Activated CD8-positive, alpha-beta T cell treated with anti-CD3 and anti-CD28 coated beads for 36 hours (primary cell): ENCODE measurements at places on chromosomes 3 and 15.

DNA sequence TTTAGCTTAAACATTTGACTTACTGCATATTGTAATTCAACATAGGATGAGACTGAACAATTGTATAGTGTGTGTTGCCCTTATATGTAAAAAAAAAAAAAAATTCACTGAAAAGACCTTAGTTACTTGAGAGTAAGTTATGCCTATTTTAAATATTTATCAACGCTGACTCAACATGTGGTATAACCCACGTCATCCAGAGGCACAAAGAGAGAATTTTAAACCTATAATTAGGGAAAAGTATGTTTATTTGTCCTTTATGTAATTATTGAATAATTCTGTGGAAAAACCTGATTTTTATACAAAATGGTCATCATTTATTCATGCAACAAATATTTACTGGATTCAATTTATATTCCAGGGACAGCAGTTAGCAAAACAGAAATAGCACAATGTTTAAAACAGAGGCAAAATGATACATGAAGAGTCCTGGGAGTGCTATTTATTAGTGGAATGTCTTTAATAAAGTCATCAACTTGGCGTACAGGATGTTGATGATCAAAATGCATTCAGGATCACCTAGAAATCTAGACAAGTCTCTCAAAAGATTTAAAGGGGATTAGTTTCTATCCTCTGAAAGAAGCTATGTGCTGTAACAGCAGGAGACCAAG is 223.7 kb downstream of the PCCB start:
- DNase-seq, result no peak

GRCh38 chr15:81221449-81221848 is 24.8 kb downstream of the IL16 start:
- no peak for DNase-seq

GRCh38 chr3:45677033-45677446 is 12.2 kb upstream of the SACM1L start:
- DNase-seq, result peak; percentile 72

GRCh38 chr15:98421419-98422129 is 226.8 kb upstream of the IGF1R start:
- DNase-seq, result peak; percentile 68

GRCh38 chr3:191894406-191894805 is 433.4 kb downstream of the PYDC2 start:
- DNase-seq, result no peak

GRCh38 chr3:151631946-151632345 is 101.8 kb upstream of the AADACL2 start:
- DNase-seq, result no peak

DNA sequence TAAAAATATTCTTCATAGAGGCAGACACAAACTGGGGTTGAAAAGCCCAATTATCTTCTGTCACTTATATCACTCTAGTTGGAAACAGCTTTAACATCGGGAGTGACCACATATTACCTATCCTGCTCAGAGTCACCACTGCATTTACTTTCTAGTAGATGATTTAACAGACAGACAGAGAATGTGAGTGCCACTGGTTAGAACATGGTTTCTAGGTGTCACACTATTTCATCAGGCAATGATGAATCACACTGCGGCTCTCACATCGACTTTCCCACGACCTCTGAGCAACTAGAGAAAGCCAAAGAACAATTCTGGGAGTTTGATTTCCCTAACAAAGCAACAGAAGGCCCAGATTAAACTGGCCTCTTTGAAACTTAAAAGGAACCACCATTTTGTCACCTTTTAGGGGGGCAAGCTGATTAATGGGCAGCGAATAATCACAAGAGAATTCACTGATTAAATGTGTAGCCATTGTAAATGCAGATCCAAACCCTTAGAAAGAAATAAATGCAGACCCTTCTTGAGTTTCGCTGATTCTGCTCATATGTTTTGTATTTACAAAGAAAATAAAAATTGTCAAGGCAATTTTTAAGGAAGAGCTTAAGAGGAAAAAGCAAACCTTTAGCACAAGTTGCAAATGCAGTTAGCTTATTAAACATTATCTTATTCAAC is 112.6 kb upstream of the KBTBD8 start:
- DNase-seq, result no peak

GRCh38 chr3:61821823-61822251 is 260.5 kb downstream of the PTPRG start:
- no peak for DNase-seq

GRCh38 chr3:45939341-45939771 is 3.9 kb upstream of the CXCR6 start:
- DNase-seq, result peak; percentile 51

DNA sequence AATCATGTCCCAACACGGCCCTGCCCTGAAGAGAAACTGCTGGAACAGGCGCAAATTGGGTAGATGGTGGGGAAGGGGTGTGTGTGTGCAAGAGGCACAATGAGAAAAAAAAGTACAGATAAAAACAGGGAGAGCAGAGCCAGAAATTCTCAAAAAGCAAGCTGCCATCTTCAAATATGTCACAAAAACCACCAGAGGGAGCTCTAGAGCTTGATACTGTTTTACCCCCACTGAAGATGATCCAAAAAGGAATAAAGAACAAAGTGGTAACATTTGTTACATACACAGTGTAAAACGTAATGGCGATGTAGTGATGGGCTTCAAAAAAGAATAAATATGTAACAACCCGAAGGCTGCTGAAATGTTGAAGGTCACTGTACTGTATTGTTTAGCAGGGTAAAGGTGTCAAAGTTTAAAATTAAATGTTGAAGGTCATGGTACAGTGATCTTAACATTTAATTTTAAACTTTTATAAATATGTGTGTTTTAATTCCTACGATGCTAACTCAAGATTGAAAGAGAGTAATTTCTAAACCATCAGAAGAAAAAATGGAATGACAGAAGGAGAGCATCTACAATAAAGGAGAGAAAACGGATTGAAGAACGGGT is 6.0 kb downstream of the SNRPA1 start:
- no peak for DNase-seq

GRCh38 chr3:133393691-133394474 is 6.0 kb upstream of the BFSP2 start:
- no peak for DNase-seq

DNA sequence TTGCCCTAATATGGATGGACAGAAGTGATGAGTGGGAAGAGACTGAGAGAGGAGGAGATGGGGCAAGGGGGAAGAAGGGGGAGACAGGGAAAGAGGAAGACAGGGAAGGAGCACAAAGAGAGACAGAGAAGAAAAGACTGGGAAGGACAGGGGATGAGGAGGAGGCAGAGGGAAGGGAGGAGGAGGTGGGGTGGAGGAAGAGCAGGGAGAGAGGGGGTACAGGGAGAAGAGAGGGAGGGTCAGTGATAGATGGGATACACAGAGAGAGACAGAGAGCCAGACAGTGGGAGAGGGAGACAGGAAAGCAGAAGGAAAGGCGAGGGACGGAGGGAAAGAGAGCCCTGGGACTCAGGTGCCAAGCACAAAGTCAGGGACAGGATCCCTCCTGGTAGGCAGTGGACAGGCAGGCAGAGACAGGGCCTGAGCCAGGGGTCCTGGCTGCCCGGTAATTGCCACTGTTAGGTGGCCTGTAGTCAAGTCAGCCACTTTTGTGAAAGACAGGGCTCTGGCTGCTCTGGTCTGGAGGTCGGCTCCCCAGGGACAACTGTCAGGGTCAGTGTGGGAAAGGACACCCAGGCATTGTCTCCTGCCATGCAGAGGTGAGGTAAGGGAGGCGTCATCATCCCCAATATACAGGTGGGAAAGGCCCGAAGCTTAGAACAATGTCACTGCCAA is 9.8 kb downstream of the VILL start:
- no peak for DNase-seq

- DNase-seq, result no peak
These were observed 139.4 kb downstream of the BBX start for GRCh38 chr3:107662124-107662507.

DNA sequence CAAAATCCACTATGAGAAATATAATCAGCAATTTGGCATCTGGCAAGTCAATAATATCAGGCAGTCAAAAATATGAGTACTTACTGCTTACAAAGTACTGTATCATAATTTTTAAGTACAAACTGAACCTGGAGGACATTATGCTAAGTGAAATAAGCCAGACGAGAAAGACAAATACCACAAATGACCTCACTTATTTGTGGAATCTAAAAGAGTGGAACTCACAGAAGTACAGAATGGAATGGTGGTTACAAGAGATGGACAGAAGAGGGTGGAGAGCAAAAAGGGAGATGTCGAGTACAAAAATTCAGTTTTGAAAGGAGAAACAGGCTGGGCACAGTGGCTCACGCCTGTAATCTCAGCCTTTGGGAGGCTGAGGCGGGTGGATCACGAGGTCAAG is 12.4 kb downstream of the PCYT1A start:
- DNase-seq, result no peak

- no peak for DNase-seq
These were observed 1.2 kb downstream of the GOLIM4 start for GRCh38 chr3:168094580-168094876.

GRCh38 chr15:39869858-39870515 is 50.1 kb downstream of the GPR176 start:
- no peak for DNase-seq

DNA sequence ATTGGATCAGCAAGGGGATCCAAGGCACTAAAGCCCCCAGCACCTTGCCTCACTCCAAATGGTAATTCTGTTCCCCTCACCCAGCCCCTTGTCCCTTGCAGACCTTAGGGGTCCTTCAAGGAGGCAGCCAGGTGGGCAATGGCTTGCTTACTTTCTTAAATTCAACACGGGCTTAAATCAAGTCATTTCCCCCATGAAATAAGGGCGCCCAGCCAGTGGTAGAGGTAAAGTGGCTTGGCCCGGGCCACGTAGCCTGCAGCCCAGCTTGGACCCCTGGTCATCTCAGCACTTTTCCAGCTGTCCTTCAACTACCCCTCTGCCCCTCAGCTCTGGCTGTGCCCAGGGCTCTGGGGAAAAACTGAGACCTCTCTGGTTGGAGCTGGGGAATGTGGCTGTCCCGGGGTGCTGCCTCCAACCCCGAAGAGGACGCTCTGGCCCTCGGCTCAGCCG is 1.2 kb downstream of the PSTPIP1 start:
- DNase-seq, result no peak

GRCh38 chr3:141287326-141287725 is 55.7 kb downstream of the PXYLP1 start:
- no peak for DNase-seq

- no peak for DNase-seq
These were observed 75.8 kb downstream of the AAGAB start for GRCh38 chr15:67178569-67179210.

DNA sequence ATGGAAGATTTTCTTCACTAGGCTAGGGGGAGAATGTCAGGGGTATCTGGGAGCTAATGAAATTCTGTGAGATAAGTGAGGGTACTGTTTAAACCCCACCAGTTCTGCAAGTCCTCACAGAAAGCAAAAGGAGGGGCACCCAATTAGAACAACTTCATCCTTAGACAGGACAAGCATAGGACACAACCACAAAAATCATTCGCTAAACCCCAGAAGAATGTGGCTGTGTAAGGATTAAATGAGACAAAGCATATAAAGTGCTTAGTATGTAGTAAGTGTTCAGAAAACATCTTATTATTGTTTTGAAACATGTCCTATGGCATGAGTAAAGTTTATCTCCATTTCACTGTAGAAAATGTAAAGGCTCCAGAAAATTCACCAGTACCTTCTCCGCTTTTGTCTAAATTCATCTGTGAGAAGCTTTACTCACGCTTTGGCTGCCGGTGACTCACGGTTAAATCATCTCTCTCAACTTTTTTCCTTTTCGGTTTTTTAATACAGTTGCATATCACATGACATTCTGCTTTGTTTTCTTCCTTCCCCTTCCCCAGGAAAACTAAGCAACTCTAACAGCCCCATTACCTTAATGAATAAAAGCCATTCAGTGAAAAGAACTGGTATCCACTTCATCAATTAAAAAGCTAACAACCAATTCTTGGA is 1.7 kb downstream of the CLRN1 start:
- no peak for DNase-seq

DNA sequence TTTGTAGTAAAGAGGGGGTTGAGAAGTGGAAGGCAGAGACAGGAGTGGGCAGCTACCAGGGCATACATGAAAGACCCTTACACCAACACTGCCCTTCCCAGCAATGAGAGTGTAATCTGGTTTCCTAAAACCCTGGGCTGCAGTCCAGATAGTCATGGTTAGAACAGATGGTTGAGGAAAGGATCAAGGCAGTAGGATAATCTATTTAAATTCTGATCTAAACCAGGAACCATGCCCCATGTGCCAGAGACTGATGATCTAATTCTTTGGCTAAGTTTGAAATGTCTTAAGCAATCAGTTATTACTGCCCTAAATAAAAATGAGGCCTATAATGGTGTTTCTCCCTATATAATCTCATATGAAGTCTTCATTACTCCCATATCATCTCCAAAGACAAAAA is 59.6 kb downstream of the PRTG start:
- no peak for DNase-seq

- DNase-seq, result no peak
These were observed 19.9 kb upstream of the SCN10A start for GRCh38 chr3:38835939-38836338.

DNA sequence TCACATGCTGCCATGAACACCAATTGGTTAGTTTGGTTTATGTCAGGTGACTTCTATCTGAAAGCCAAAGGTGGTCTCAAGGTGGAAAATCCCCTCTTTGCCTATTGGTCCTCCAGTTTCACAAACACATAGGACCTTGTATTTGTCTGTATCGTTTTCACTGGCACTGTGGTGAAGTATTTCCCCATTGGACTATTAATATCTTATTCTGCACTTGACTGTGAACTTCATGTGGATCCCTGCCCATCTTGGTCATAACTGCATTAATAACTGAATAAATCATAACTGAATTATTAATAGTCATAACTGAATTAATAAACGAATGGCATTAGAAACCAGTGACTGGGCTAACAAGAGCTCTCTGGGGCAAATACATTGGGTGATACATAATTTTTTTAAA is 341.3 kb upstream of the ADAMTS9 start:
- no peak for DNase-seq

DNA sequence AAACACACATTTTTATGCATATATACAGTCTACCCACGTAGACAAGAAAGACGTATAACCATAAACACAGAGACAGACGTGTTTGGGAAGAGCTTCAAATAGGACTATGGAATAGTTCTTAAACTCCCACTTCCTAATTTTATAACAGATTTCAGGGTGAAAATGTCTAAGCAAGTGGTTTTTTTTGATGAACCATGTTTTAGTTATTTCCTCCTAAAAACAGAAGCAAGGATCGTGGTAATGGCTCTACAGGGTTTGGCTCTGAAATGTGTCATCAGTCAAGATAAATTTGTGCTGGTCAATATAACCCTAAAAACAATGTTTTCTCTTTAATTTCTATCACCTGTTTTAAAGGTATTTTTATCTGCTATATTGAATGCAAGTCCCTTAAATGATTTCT is 58.2 kb downstream of the FMN1 start:
- no peak for DNase-seq
